ENCODE measurements at places on chromosomes 2 and 18. TPM values are rescaled to one million over a fixed set of nuclear protein-coding genes. Genes with fewer than 3 reads are reported as not detected.

DNA sequence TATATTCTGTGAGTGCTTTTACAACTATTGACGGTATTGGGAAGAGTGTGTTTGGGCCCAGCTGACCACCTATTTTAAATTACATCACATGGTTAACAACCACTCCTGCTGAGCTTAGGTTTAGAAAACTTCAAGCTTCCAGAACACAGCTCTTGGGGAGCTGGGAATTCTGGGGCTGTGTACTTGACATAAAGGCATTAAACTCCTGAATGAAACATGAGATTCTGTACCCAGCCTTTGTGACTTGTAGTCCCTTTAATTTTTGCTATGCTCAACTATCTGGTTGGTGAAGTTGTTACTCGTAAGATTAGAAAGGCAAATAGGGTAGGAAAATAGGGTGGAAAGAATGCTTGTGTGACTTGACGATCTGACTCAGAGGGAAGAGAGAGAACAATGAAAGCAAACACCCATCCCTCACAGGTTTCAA, 66.9 kb downstream of the LTBP1 start:
- no peak for DNase-seq
- H3K4me1 ChIP-seq: no peaks in the 10 kb centered on the region
- no peaks in the 10 kb centered on the region for H3K27me3 ChIP-seq
- no peaks in the 10 kb centered on the region for H3K36me3 ChIP-seq

ITGB6 gene
- total RNA-seq: not detected

DNA sequence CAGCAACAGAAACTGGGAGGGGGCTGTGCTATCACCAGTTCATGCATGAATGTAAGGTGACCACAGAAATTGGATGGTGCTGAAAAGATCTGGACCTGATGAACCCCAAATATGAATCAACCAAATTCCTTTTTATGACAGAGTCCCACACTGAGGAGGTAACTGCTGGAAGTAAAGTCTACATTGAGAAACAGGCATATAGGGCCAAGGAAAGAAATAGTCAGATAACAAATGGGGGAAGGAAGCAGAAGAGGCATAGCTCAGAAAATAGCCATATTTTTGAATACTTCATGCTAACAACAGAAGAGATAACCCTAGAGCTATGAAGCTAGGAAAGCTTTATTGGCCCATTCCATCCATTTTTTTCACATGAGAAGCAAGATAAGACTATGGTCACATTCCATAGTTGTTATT, 25.8 kb downstream of the ZC3H6 start:
- H3K36me3 ChIP-seq: no peaks in the 10 kb centered on the region
- no peaks in the 10 kb centered on the region for H3K4me1 ChIP-seq
- no peak overlapping the region for H3K27ac ChIP-seq
- no peak for DNase-seq
- H3K4me3 ChIP-seq: no peak overlapping the region

SLC4A5 gene
- 9.2 TPM for total RNA-seq

DNA sequence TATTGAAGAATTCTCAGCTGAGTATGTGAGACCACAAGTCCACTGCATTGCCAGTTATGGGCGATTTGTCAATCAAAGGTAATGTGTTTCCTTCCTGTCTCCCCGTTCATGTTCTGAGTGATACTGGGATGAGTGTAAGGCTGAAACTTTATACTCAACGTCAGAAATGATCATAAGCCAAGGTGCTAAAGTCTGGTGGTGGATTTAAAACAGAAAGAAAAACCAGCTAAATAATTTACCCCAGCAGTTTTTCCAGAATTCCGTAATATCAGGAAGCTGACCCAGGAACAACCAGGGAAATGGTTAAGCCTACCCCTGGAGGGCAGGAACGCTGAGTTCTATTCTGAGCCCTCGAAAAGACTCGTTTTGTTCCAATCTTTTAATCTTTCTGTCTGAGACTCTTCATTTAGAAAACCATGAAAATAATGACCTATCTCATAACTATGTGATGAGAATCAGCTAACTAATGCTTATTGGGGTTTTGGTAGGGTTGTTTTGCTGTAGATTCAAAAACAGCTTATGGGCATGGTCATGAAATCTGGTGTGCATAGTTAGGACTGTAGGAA, 149.6 kb downstream of the LAMA3 start:
- H3K4me1 ChIP-seq: no peaks in the 10 kb centered on the region
- H3K27me3 ChIP-seq: no peaks in the 10 kb centered on the region
- H3K27ac ChIP-seq: peak overlapping the region; percentile 52

SKOR2 gene
- not detected for total RNA-seq

MAP3K19 gene
- not detected for total RNA-seq

GRCh38 chr2:133956434-133956935, 297.4 kb upstream of the MGAT5 start:
- no peaks in the 10 kb centered on the region for H3K27me3 ChIP-seq
- no peaks in the 10 kb centered on the region for H3K4me1 ChIP-seq
- no peak for DNase-seq
- no peak overlapping the region for H3K4me3 ChIP-seq

ZEB2 gene
- total RNA-seq: 166 TPM

DNA sequence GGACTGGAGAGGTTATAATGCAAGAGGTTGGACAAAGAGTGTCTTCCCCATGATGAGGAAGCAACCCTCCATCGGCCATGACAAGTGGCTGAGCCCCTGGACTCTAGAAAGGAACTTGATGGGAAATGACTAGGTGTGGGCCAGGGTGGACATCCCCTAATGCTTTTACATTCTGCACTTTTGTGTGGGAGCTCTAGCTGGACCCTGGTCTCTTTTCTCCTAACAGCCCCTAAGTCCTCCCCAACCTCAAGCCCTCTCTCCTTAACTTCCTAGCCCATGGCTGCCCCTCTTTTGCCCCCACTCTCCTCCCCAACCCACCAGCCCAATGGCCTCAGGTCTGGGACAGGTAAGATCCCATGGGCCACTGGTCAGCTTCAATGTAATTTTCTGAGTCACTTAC, 2.4 kb downstream of the CD207 start:
- H3K27me3 ChIP-seq: no peaks in the 10 kb centered on the region
- no peak for DNase-seq
- no peaks in the 10 kb centered on the region for H3K36me3 ChIP-seq
- H3K4me3 ChIP-seq: no peak overlapping the region

- no peak overlapping the region for H3K4me3 ChIP-seq
- no peaks in the 10 kb centered on the region for H3K4me1 ChIP-seq
- H3K27ac ChIP-seq: no peak overlapping the region
- no peaks in the 10 kb centered on the region for H3K27me3 ChIP-seq
- H3K36me3 ChIP-seq: no peaks in the 10 kb centered on the region
- no peak for DNase-seq
These were observed 323.6 kb upstream of the TNP1 start for GRCh38 chr2:217183471-217183870.
